ENCODE measurements at places on chromosomes 13 and 19.

GRCh38 chr19:13459351-13459750, 46.9 kb downstream of the CACNA1A start:
- no peak for DNase-seq

DNA sequence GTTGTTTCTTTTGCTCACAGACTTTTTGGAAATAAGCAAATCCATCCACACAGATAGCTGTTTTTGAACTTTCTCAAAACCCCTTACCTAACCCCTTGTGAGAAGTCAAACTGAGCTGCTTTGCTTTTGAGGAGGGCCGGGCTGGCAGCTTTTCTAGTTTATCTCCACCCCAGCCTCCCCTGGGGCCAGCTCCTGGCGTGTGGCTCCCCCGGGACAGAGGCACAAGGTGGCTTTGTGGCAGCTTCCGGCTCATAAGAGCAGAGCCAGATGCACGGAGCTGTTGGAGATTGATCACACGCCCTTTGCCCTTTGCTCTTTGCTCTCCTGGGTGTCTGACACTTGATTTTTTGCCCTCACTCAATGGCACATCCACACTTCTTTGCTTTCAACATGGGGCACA, 24.9 kb upstream of the RNF113B start:
- DNase-seq: no peak

- no peak for DNase-seq
Observed at GRCh38 chr13:30103161-30103840, 204.1 kb downstream of the KATNAL1 start.

- no peak for DNase-seq
Observed at GRCh38 chr19:46845959-46846459, 4.6 kb downstream of the AP2S1 start.

DNA sequence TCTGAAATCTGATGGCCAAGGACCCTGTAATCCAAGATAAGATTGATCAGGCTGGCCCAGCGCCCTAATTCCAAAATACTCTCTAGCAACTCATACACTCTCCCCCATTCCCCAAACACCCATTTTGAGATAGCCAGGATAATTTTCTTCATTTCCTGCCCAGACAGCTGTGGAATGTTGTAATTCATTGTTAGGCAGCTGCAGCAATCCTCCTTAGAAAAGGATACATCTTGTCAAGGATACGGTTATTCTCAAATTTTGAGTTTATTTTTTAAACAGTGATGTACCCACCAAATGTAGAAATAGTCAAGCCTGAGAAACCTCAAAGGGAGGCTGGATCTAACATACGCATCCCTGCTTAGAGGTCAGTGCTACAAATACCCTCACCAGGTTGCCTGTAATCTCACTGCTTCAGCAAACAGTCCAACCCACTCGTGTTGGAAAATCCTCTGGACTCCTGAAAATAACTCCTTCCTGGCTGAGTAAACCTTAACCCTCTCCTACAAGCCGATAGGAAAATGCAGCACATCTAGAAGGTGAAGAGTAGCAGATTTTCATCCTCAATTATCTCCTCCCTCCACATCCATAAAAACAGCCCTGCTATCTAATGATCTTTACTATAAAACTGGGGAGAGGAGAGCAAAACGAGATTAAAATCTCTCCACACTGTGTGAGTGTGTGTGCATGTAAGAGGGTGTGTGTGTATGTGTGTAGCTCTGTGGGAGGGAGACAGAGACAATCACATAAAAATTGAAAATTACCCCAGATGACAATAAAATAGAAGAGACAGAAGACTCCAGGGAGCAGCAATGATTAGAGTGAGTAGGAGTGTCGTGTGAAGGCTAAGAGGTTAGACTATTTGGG, 683.1 kb downstream of the DIAPH3 start:
- DNase-seq: no peak

GRCh38 chr19:28066161-28066560, 1146.8 kb downstream of the UQCRFS1 start:
- DNase-seq: no peak
